ENCODE measurements at places on chromosomes 3 and 15.

DNA sequence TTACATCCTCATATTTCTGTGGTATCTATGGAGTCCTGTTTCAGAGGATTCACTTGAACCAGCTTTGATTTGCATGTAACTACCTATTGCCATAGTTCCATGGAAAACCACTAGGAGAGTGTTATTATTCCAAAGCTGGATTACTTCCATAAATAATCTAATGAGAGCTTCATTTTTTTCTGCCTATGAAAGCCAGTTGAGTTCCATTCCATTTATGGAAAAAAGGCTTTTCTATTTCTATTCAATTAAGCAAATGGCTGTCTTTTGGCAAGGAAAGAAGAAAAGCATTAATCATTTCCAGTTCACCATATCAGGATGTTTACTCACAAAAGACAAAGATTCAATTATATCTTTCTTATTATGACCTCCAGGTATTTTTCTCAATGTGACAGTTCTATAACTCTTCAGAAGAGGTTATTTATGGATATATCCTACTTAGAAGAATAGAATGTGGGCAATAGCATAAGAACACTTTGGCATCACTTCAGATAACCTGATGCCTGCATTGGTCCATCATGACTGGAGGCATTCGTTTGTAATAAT, 259.9 kb upstream of the ZPLD1 start:
- no peak for DNase-seq

DNA sequence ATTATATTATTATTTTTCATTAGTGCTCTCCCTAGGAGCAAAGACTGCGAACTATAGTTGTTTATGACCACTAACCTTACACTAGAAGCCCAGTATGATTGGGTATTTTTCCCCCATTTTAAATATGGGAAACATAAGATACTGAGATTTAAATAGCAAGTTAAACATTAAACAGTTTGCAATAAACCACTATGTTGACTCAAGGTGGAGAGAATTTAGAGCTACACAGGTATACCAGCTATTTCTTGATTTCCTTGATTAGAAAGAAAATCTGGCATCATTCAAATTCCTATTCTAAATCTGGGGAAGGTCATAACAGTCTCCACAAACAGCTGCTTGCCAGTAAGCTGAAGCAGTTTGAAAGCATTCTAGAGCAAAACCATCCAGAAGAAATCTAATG, 863.8 kb upstream of the CFAP20DC start:
- no peak for DNase-seq

- no peak for DNase-seq
Observed at GRCh38 chr15:95626501-95627361, 703.8 kb upstream of the NR2F2 start.

DNA sequence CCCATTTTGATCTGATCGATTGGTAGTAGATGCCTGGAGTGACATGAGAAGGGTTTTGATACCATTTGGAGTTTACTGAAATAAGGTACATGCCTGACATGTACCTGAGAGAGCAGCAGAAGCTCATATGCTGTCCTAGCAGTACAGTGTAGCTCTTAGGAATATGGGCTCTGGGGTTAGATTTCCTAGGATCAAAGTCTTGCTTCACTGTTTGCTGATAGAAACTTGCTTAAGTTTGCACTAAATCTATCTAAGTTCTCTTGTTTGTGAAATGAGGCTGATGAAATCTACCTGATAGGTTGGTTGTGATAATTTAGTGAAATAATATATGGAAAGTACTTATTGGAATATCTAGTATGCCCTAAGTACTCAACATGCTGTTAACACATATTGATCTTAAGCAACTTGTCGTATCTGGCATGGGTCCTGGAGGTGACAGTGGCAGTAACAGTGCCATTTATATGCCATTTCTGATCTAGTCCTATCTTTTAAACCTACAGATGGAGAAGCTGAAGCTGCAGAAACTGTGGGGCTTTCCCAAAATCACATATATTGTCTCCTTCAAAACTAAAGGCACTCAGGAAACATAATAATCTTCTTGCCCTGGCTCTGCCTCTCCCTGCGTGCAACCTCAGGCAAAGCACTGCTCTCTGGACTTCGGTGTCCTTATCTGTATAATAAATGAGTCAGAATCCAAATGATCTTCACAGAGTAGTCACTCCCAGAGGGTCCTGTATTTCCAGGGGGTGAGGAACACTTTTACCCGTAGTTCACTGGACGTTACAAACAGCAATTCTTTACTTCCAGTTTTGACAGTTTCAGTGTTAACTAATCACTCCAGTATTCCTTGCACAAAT, 223.6 kb upstream of the SETMAR start:
- DNase-seq = no peak

- no peak for DNase-seq
Observed at GRCh38 chr3:163327086-163327485, 1751.2 kb downstream of the SI start.

- peak; percentile 51 for DNase-seq
Observed at GRCh38 chr15:90221246-90221900, 12.4 kb downstream of the CIB1 start.

Data from activated CD4-positive, alpha-beta T cell treated with anti-CD3 and anti-CD28 coated beads, Interleukin-10, Interleukin-2, amounts not matched to agents 100 ng/mL and 50 ng/mL, durations not matched to agents 16 hours and 8 hours (primary cell).